GM04503 (cell line): ENCODE measurements at places on chromosomes 6 and 20.

DNA sequence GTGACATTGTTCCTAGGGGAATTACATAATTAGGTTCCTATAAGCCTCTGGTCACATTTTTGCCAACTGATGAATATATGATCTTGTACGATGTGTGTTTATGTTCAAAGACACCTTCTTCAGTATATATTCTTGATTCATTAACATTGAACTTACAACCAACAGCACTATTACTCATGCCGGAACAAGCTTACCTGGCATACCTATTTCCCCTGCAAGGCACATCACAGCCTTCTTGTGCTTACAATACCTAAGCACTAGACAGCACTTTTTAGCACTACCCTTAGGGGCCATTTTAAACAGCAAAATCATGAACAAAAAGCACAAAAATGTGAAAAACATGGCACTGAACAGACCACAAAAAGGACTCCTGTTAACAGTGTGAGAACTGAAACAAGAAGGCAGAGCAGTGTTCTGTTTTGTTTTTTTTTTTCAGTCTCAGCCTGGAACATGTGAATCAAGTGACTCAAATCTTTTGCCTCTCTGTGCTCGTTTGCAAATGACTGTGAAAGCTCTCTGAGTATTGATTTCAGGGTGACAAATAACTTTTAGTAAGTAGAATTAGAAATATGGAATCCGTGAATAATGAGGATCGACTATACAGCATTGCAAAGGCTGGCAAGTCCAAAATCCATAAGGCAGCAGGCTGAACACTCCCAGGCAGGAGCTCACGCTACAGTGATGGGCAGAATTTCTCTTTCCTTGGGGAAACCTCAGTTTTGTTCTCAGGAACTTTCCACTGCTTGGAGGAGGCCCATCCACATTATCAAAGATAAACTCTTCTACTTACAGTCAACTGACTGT lies 102.3 kb upstream of the TSHZ2 start:
- no peak for DNase-seq

DNA sequence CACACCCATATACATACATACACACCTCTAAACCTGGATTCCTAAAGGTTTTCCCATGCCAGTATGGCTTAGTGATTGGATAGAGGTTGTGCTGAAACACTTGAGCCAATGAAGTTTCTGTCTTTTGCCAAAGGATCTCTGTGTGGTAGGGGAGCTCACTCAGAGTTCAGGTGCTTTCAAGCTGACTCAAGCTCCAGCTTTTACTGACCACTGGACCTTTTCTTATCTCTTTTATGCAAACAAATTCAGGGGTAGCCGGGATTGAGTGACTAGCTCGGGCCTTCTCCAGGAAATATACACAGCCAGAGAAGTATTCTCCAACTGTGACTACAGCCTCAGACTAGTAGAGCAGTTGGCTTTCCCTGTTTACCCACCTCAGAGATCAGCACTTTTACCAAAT lies 21.5 kb upstream of the DSE start:
- no peak for DNase-seq

- DNase-seq: no peak
Observed at GRCh38 chr6:90538278-90539046, 48.4 kb downstream of the MAP3K7 start.

- no peak for DNase-seq
Observed at GRCh38 chr20:58774214-58774613, 76.5 kb downstream of the GNAS-AS1 start.

DNA sequence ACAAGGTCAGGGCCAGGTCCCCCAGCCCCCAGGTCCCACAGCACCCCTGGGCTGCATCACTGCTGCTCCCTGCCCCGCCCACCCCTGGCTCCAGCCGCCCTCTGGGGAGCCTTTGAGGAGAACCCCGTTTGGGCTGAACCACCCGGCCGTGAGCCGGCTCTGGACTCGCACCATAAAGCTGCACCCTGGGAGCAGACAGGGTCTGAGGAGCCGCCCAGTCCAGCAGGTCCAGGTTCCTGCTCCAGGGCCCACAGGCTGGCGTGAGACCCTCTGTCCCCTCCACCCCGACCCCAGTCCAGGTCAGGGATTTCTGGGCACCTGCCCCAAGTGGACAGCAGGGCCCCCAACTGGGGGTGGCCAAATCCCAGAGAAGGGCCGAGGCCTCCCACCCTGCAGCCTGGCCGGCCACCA lies 8.3 kb downstream of the CHRNA4 start:
- no peak for DNase-seq

- no peak for DNase-seq
Observed at GRCh38 chr6:167898673-167899311, 72.1 kb downstream of the AFDN start.

- no peak for DNase-seq
Observed at GRCh38 chr6:163165922-163166321, 248.6 kb upstream of the QKI start.

GRCh38 chr6:136118787-136119186 lies 131.3 kb downstream of the MTFR2 start:
- no peak for DNase-seq

GRCh38 chr20:603116-603640 lies 6.9 kb downstream of the TCF15 start:
- DNase-seq: no peak

- DNase-seq: no peak
Observed at GRCh38 chr6:36319436-36319762, 17.3 kb downstream of the BNIP5 start.

GRCh38 chr6:105681061-105681460 lies 278.2 kb upstream of the PREP start:
- DNase-seq: no peak

GRCh38 chr6:101226677-101227135 lies 166.8 kb upstream of the GRIK2 start:
- no peak for DNase-seq

GRCh38 chr6:138977646-138978167 lies 10.3 kb downstream of the REPS1 start:
- no peak for DNase-seq

DNA sequence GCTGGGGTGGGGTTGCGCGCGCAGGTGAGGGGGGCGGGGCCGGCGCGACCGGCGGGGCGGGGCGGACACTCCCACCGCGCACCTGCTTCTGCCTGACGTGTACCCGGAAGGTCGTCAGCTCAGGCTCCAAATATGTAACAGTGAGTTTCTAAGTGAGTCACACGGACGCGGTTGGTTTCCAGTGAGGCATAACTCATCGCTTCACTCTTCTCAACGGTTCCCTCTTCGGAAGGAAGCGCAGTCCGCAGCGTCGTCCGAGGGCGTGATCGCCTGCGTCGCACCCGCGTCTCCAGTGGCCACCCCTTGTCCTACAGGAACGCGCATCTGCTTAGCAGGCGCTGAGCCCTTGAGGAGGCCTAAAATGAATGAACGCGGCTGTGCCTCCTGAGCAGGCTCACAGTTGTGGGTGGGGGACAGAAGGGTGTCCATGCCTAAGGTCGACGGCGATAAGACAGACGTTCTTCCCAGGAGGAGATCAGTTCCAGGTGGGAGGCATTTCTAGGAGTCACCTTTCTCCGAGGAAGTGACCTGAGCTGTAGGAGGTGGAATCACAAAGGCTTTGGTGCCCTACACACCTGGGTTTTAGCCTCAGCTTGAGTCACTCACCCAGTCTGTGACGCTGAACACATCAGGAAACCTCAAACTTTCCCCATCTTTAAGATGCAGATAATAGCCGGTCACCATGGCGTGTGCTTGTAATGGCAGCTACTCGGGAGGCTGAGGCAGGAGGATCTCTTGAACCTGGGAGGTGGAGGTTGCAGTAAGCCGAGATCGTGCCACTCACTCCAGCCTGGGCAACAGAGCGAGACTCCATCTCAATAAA lies 50.9 kb upstream of the EZR start:
- peak; percentile 60 for DNase-seq

DNA sequence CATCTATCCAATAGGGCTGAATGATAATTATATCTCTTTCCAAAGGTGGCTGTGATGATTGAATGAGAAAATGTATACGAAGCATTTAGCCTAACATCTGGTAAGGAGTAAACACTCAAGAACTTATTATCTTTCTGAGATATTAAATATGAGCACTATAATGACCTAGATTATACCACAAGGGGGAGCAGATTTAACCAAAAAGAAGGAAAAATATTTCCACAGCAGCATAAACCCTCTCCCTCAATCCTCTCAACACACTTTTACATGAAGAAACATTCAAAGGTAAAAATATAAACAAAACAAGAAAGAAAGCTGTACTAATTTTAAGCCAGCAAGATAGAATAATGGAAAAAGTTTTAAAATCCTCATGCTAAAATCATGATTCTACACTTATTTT lies 68.4 kb downstream of the SHPRH start:
- DNase-seq: no peak

DNA sequence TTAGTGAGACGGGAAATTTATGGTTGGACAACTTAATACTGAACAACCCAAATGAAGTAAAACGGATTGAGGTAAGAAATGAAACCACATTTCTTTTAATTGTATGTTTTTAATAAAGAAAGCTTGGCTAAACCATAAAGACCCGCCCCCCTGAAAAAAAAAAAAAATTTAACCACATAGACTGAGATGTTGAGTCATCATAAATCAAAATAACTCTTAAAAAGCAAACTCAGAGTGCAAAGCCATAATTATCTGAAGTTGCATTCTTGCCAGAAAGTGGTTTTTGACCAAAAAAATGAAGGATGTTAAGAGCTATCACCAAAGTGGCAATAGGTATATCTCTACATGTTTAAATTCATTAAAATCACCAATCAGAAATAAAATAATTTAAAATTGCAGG lies 101.8 kb upstream of the COL21A1 start:
- no peak for DNase-seq

GRCh38 chr6:5501837-5502236 lies 240.5 kb downstream of the FARS2 start:
- no peak for DNase-seq

DNA sequence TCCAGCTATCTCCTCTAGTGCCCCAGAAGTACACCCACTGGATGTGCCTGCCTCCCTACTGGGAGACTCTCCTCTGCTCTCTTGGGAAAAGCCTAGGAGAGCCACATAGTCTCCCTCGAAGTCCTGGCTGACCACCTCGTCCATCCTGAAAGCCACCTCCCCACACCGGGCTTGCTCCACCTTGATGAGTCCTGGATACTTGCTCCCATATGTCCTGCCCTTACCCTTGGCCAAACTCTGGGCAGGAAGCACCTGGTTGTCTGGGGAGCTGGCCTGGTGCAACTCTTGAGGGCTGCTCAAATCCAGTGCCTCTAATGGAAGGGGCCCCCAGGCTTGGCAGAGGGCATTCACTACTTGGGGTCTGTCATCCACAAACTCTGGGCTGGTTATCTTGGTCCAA lies 19.3 kb downstream of the KIAA1755 start:
- DNase-seq: no peak

DNA sequence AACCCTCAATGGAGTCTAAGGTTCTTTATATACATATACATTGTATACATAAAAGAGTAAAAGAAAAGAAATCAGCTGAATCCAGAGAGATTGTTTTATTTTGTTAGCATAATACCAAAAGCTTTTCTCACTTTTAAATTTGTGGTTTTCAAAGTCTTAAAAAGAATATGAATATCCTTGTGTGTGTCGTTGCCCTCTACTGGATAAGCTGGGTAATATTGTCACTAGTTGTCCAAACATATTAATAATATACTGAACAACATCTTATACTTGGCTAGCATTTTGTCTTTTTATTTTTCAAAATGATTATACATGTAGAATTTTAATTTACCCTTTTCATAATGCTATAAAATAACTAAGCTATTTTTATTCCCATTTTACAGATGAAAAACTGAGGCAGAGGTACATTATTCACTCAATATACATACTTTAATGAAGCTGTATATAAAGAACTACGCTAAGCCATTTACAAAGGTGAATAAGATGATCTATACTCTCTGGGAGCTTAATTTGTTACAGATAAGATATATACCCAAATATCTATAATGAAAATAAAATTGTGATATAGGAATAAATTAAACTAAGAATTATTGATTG lies 531.7 kb downstream of the TFAP2B start:
- DNase-seq: no peak

- no peak for DNase-seq
Observed at GRCh38 chr6:155399062-155399744, 56.4 kb downstream of the NOX3 start.

DNA sequence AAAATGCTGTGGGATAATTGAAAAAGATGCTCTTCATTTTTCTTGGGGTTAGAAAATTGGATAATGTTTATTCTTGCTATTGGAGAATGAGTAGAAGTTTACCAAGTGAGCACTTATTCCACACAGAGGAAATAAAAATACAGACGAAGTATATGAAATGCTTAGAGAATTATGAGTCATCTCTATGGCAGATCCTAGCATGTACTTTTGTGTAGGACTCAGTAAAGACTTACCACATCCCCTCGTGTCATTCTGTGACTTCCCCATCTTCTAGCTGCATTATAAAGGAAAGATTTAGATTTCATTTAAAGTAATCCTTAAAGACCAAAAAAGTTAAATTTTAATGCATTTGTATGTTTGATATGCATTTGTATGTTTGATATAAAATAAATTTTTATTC lies 685.6 kb downstream of the TBC1D32 start:
- no peak for DNase-seq

DNA sequence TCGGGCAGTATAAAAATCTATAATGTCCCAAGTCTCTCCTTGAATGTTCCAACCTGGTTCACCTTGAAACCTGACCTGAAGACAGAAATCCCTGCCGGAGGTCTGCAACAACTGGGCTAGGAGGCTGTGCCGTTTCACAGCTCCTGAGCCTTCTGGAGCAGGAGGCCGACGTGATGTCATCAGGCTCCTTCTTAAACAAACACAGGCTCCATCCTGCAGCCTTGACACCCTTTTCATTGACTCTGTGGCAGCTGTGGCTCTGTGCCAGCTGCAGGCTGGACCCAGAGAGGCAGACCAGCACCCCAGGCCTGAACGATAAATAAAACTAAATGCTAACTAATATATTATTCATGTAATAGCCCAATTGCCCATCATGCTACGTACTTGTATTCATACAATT lies 483.9 kb downstream of the CD83 start:
- no peak for DNase-seq

- DNase-seq: no peak
Observed at GRCh38 chr6:108113557-108114519, 39.3 kb upstream of the OSTM1 start.

DNA sequence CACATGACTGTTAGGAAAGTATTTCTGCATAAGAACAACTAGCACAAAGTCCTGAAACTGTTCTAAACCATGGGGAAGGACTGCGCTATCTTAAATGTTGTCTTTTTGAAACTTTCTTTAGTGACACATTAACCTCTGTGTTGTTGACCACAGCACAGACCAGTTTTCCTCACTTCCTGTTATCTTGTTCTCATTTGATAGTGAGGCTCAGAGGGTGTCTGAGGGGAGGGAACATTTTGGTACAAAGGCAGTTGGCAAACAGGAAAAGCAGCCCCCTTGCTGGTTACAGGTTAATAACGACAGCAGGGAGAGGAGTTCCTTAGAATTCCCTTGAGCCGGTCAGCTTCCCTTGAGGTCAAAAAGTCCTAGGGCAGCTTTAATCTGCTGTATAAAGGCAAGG lies 143.5 kb upstream of the BMP2 start:
- no peak for DNase-seq

DNA sequence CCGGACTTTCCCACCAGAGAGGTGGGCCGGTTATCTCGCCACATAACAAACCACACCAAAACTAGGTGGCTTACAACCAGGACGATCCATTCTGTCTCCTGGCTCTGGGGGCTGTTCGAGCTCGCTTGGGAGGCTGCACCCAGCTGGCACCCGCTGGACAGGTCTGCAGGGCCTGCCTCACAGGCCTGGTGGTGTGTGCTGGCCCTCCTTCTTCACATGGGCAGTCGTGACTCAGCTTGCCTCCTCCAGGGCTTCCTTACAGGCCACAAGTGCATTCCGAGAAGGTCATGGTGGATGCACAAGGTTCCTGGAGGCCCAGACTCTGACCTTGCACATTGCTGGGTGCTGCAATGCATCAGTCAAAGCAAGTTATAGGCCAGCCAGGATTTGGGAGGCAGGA lies 34.2 kb downstream of the FOXF2 start:
- DNase-seq: no peak
